ENCODE measurements at places on chromosomes 11 and 22.

DNA sequence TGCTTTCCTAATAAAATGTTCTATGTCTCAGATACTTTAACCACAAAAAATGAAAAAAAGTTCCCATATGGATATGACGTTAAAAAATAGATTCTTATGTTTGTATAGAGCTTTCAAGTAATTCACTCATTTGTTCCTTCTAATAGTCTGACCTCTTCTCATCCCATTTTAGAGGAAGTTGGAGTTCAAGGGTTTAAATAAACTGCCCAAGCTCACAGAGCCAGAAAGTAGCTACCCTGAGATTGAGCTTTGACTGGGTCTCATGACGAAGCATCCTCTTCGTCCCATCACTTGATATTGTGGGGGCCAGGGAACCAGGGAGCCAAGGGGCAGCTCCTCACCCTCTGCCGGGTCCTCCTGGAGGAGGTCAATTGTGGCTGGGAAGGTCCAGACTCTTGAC is 116.3 kb downstream of the CCDC81 start:
- DNase-seq: no peak

GRCh38 chr11:393219-394033 is 583 bp upstream of the PKP3 start:
- DNase-seq: no peak

DNA sequence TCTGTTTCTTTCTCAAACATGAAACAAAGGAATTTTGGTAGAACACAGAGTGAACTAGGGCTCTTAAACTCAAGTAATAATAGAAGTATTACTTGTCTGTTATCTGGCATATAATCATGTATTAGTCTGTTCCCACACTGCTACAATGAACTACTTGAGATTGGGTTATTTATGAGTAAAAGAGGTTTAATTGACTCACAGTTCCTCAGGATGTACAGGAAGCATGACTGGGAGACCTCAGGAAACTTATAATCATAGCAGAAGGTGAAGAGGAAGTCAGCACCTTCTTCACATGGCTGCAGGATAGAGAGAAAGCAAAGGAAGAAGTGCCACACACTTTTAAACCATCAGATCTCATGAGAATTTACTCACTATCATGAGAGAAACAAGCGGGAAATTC is 273.4 kb downstream of the ETS1 start:
- no peak for DNase-seq

- DNase-seq: no peak
Measured at GRCh38 chr11:64692764-64693331, 30.1 kb downstream of the NRXN2 start.

DNA sequence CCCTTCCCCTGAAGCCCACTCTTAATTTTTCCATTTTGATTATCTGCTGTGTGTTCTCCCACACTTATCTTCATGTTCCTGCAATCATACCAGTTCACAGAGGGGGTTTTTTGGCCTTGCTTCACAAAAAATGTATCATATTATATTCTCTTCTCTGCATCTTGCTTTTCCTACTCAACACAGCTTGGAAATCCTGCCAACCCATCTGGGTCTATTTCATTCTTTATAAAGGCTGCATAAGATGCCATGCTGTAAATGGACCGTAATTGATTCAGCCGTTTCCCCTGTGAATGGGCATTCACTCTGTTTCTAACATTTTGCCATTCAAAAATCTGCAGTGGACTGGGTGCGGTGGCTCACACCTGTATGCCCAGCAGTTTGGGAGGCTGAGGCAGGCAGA is 30.5 kb downstream of the CD6 start:
- no peak for DNase-seq

- DNase-seq: no peak
Measured at GRCh38 chr11:78427615-78428265, 10.1 kb upstream of the GAB2 start.

DNA sequence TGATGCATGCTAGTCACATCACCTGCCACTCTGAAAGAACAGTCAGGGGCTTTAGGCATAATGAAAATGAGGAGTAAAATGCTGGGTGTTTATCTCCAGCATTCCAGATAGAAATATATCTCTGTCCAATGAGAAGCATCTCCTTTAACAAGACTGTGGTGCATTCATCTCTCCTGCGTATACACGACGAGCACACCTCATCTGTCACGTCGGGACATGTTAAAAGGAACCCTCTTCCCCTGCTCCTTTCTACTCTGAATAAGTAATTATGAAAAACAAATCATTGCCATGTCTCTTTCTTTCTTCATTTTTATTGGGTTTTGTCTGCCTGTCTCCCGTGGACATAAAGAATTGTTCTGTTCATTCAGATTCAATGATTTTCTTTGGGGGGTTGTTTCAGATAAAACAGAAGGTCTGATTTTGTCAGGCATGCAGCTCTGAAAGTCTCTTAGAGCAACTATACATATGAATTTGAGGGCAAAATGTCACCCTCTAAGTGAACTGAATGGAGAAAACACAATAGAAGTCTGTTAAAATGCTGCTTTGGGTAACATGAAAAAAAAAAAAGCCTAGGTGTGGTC is 195.0 kb downstream of the MAML2 start:
- DNase-seq: no peak

DNA sequence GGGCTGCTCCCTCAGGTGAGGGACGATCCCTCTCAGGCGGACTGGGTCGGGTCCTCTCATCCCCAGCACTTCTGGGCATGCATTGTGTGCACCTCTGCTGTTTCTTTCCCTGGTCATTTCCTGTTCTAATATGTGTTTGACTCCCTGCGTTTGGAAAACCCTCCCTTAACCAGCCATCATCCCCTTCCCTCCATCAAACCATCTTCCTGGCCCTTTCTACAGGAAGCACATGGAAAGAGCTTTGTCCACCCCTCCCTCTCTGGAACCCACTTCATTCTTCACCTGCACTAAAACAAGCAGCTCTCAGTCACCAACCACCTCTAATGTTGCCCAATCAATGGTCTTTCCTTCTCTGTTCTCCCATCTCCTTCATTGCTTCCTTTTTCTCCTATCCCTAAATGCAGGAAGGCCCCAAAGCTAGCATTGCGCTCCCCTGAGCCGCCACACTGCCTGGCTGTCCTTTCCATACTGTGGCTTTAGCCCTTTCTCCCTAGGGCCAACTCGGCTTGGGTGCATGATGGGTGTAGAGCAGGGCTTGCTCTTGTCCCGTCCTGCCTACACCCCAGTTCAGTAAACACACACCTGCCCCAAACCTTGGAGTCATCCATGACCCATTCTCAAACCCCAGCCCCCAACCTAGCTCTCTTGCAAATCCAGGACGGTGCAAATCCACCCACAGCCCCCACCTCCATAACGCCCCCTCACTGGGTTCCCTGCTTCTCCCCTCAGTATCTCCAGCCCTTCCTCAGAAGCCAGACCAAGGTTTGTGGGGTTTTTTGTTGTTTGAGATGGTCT is 5.4 kb upstream of the GAS2L1 start:
- no peak for DNase-seq

- peak; percentile 52 for DNase-seq
Measured at GRCh38 chr22:46761539-46762237, 762 bp upstream of the TBC1D22A start.

DNA sequence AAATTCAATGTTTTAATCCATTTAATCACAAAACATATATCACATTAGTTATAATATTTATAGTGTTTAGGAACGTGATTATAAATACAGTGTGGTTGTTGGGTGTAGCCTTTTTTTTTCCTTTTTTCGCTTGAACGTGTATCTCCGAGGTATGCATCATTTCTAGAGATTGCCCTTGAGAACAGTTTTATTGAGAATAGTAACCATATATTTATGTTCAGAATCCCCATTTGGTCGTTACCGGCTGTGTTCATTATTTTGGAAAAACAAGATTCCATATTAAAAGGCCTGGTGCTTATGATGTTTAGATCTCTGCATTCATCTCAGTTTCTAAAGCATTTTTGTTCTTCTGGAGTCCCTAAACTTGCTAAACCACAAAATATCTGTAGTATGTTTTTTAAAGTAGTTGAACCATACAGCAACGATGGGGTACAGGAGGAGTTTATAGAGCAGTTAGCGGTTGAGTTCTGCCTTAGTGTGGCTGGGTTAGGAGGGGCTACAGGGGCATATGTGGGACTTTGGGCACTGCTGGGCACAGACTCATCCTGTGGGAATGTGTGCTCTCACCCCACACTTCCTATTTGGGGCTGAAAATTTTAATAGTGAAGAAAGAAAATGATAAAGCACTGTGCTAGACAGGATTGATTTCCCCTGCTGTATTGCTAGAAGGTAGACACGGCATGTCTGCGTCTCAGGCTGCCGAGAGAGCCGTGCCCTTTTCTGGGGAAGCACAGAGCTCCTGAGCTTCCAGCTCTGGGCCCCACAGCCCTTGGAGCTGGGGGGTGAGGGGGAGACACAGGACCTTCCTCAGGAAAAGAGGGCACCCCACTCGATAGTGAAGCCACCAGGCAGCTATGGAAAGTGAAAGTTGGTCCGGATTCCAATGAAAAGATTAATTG is 81.5 kb upstream of the PPARA start:
- DNase-seq: no peak

DNA sequence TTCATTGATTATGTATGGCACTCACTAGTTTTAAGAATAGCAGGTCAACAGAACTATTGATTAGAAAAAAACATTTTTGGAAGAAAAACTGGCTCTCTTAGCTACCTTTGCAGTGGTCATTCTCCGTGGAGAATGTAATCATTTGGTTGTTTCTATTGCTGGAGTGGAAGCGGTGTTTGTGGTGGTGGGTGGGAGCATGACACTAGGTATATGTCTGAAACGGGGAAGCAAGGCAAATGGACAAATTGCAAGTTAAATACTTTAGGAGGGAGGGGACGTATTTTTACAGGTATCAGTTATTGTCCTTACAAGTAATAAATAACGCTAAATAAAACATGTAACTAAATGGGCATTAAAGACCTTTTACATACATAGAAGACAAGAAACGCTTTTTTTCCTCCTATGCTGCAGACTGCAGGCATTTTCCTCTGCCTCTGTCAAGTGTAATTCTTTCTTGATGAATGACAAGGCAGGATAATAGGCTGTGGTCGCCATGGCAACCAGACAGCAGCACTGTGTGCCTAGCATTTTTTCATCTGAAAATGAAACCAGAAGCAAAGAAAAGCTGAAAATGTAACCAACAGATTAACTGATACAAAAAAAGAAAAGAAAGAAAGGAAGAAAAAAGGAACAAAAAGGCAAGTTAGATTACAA is 46.2 kb downstream of the BLID start:
- DNase-seq: peak; percentile 18

- DNase-seq: no peak
Measured at GRCh38 chr22:39664485-39665200, 94.1 kb downstream of the CACNA1I start.

DNA sequence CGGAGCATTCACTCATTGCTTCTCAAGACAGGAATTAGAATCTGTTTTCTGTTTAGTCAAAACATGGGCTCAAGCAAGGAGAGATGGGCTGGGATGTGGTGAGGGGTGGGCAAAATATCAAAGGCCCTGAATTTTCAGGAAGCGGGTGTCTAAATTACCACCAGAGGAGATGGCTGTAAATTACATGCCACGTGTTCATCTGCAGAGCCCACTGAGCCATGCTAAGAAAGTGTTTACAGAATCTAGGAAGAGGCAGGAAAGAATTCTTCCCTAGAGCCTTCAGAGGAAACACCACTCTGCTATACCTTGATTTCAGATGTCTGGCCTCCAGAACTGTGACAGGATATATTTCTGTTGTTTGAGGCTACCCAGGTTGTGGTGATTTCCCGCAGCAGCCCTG is 46.1 kb downstream of the CLMP start:
- no peak for DNase-seq

DNA sequence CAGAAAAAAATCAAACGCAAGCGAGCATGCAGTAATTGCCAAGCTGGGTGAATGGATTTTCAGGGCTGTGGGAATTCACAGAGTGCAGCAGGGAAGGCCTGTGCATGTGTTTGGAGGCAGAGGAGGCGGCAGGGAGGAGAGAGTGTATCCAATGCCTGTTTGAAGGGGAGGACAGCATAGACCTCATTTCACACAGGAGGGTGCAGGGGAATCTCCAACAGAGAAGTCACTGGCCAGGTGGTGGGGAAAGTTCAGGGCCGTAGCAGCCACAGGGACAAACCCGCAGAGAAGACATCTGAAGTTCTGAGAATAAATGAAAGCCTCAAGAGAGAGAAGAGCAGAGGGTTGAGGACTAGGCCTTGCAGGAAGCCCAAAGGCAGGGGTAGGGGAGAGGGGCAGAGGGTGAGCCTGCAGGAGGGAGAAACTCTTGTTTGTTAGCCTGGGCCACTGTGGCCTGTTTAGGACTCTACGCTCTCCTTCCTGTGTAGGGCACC is 19.2 kb upstream of the KDM2A start:
- peak; percentile 30 for DNase-seq

- DNase-seq: no peak
Measured at GRCh38 chr11:67398661-67399563, 2.7 kb downstream of the PPP1CA start.

GRCh38 chr22:39661842-39662685 is 91.5 kb downstream of the CACNA1I start:
- DNase-seq: no peak

DNA sequence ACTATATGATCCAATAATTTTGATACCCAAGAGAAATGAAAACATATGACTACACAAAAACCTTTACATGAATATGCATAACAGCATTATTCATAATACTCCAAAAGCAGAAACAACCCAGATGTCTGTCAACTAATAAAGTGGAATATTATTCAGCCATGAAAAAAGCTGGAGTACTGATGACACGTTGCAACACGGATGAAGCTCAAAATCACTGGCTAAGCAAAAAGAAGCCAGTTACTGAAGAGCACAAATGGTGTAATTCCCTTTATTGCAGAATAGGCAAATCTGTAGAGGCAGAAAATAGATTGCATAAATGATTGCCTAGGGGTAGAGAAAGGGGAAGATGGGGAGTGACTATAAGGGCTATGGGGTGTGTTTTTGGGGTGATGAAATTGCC is 117.6 kb upstream of the FGF3 start:
- no peak for DNase-seq

- DNase-seq: no peak
Measured at GRCh38 chr22:17794726-17795542, 20.7 kb upstream of the BID start.

DNA sequence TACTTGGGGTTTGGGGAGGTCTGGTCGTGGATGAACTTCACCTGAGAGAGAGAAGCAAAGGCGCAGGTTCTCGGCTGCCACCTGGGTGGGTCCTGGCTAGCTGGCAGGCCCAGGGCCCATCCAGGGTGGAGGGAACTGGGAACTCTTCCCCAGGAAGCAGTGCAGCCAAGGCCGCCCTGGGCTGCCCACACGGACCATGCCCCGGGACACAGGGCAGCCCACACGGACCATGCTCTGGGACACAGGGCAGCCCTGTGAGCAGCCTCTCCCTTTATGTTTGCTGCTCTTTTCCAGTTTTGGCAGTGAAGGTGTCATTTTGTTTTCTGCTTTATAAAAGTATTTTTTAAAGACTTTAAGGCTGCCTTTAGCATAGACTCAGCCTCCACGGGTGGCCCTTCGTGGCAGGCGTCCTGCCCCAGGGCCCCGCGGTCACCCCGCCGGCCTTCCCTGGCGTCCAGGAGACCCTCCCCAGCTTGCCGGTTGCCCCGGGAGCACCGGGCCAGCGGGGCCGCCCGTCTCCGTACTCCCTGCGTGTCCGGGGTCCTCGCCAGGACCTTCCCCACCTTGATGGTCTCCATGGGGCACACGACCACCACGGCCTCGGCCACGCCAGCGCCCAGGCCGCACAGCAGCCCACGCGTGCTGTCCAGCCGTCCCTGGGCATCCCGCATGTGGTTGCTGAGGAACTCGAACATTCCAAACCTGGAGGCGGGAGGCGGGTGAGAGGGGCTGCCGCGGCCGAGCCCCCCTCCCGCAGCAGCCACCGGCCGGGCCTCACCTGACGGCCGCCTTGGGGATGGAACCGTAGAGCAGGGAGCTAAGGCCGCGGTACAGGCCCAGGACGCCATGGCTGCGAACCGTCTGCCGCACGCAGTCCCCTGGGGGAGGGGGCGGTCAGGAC is 1.1 kb downstream of the SLC25A1 start:
- DNase-seq: no peak
